Mammary epithelial cell (primary cell): ENCODE measurements at places on chromosomes 3 and 15.

- peak; percentile 86 for DNase-seq
These were observed 15.8 kb downstream of the SLC9A9 start for GRCh38 chr3:143832433-143832832.

- DNase-seq = no peak
These were observed 5.5 kb upstream of the LEKR1 start for GRCh38 chr3:156820692-156821080.

DNA sequence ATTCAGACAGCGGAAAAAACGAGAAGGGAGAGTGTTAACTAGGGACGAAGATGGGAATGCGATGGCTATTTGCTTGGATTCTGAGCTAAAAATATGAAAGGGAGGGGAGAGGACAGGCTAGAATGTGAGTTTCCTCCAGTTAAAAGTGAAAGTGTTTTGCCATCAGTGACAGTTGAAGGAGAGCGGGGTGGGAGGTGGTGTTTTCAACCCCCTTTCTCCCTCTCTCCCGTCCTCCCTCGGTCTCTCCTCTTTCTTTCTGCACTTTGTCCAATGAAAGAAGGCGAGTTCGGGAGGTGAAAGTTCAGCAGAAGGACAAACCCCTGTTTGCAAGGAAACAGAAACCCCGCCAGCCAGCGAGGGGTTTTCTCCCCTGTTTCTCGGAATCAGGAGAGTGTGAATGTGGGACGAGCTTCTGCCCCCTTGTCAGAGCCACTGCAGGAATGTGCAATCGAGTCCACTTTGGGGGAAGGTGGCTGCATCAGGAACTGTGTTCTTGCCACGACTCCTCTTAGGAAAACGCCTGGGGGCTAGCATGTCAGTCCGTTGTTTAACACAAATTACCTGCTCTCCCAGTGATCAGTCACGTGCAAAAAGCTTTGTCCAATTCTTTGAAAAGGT is 975 bp upstream of the FOXP1 start:
- peak; percentile 39 for DNase-seq

DNA sequence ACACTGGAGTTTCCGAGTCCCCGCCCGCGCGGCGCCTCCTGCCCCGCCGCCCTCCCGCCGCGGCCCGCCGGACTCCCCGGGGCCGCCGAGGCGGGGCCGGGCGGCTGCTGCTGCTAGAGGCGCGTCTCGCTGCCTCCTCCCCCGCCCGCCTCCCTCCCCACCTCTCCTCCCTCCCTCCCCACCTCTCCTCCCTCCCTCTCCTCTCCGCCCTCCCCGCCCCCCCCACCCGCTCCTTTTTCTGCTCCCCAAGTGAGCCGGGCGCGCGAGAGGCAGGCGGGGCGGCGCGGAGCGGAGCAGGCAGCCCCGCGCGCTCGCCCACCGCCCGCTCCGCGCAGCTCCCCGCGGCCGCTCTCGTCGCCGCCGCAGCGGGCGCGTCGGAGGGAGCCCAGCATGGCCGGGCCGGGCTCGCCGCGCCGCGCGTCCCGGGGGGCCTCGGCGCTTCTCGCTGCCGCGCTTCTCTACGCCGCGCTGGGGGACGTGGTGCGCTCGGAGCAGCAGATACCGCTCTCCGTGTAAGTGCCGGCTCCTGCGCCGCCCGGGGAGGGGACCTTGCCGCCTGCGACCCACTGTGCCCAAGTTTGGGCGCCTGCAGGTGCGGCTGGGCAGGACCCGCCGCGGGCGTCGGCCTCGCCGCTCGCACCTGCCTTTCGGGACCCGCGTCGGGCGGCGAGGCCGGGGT is at the start of gene CACNA2D3:
Gene CACNA2D3, plus strand, starts transcription at position 229 of the 679 bp plus-strand sequence.
- DNase-seq = peak; percentile 9

- no peak for DNase-seq
These were observed 6.0 kb downstream of the ISL2 start for GRCh38 chr15:76342382-76343201.

DNA sequence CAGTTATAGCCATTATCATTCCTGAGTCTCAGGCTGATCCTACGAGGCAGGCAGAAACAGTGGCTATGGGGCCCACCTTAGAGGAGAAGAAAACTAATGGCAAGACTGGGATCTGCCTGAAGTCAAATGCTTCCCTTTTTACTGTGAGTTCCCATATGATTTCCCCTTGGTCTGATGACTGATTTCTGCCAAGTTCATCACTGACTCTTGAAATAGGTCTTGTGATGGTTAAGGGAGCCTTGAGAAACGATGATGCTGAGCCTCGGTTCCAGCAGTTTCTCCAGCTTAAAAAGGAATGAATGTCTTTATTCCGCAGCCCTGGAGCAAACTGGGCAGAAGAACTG is 29.4 kb upstream of the LDHAL6B start:
- DNase-seq = no peak

GRCh38 chr3:176037636-176038035 is 1159.6 kb downstream of the TBL1XR1 start:
- no peak for DNase-seq
